Astrocyte of the spinal cord (primary cell): ENCODE measurements at places on chromosomes 6 and 20.

GRCh38 chr6:157715728-157716164 lies 107.3 kb upstream of the SNX9 start:
- peak; percentile 64 for DNase-seq

DNA sequence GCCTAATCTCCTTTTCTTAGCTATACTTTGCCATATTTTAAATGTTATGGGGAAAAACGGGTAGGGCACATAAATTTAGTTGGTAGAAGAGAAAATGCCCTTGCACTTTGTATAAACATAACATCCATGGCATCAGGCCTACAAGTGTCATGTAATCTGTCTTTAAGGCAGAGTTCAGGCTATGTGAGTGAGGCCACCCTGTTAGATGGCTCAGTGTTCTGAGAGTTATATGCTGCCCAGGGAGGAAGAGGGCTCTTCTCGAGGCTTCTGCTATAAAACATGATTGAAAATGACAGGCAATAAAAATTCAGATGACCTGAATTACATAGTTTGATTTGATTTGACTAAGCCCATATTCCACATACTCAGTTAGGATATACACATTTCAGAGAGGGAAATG lies 553.6 kb upstream of the MAP3K7 start:
- DNase-seq: no peak

DNA sequence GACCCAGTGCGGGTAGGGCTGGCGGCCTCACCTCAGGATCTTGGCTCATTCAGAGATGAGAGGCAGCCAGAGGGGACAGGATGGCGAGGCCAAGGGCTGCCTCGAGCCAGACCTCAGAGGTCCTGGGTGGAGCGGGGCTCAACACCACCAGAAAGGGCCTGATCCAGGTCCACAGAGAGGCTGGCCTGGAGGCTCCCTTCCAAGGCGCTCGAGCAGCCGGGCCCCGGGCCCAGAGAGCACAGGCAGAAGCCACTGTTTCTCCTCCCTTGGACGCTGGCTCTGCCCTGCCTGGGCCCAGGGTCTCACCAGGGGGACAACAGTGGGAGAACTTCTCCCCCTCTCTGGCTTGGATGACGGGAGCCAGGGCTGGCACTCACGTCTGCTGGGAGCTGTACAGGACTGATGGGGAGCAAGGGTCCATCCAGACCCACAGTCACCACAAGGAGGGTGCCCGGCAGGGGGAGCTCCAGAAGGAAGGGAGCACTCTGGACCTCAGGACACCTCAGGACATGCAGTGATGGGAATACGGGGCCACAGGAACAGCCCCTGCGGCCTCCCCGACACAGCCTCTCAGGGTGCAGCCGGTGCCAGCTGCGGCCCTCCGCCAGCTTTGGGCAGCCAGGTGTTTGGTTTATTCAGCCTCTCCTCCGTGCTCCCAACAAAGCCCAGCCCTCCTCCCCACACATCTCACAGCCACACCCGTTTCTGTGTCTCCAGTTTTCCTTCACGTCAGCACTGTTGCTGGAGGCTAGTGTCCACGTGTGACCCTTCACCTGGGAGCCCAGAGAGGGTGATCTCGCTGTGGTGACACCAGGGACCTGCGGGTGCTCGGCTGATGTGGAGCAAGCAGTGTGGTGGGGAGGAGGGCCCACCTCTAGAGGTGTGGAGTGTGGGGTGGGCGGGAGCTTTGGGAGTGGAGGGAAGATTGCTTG lies 8.7 kb downstream of the RPS21 start:
- DNase-seq: no peak

GRCh38 chr20:49151436-49151835 lies 36.7 kb downstream of the STAU1 start:
- DNase-seq: no peak

DNA sequence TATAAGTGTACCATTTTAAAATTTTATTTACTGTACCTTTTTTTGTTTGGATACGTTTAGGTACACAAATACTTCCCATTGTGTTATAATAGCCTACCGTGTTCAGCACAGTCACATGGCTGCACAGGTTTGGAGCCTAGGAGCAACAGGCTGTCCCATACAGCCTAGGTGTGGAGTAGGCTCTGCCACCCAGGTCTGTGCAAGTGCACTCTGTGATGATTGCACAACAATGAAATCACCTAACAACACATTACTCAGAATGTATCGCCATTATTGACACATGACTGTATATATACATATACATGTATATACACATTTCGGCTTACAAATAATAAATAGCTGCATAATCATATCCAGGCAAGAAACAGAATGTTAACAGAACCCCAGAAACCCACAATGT lies 15.4 kb downstream of the SERAC1 start:
- DNase-seq: no peak

DNA sequence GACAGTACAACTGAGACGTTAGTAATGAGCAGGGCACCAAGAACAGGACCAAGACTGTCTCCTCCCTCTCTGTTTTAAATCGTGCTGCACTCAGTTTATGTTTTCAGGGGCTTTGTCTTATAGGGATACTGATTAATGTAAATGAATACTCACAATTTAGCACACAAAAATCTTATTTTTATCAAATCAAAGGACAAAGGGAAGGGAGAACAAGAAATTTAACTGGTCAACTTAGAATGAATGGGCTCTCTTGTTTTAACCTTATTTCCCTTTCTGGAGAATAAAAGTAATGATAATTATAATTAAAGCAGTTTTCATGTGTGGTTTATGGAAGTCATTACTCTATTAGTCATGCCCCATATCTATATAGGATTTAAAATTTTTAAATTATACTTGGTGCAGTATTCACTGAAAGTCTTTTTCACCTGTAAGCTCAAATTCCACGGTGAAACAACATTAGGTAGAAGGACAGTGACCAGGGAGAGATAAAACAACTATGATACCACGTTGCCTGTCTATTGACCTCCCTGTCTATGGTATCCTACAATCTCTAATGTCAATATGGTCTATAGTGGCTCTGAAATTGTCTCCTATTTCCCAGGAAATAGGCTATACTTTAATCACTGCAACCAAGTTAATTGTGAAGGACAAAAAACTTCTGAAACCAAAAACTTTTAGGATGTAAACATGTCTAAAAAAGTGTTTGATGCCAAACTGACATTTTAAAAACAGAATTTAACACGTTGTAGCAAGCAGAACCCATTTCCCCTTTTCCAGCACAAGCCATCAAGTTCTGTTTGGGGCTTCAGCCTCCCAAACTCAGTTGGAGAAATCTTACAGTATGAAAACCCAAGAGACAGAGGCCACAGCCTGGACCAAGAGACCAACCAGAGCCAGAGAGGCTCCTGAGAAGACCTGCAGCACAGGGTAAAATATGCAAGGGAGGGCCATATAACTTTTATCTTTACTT lies 15.0 kb downstream of the ELOVL5 start:
- no peak for DNase-seq
